ENCODE measurements at places on chromosomes 2 and 18.

- no peak for DNase-seq
Observed at GRCh38 chr2:40213619-40214018, 238.3 kb downstream of the SLC8A1 start.

- no peak for DNase-seq
Observed at GRCh38 chr18:1968801-1969498, 602.4 kb downstream of the METTL4 start.

GRCh38 chr2:46800218-46800617 lies 115.4 kb downstream of the MCFD2 start:
- no peak for DNase-seq

GRCh38 chr2:162073888-162074631 lies at the start of gene DPP4:
Gene DPP4 (minus strand): TSS chr2:162074215. CDS start chr2:162073981, 234 bp downstream.
- no peak for DNase-seq

- no peak for DNase-seq
Observed at GRCh38 chr18:10514082-10514481, 11.7 kb upstream of the NAPG start.

DNA sequence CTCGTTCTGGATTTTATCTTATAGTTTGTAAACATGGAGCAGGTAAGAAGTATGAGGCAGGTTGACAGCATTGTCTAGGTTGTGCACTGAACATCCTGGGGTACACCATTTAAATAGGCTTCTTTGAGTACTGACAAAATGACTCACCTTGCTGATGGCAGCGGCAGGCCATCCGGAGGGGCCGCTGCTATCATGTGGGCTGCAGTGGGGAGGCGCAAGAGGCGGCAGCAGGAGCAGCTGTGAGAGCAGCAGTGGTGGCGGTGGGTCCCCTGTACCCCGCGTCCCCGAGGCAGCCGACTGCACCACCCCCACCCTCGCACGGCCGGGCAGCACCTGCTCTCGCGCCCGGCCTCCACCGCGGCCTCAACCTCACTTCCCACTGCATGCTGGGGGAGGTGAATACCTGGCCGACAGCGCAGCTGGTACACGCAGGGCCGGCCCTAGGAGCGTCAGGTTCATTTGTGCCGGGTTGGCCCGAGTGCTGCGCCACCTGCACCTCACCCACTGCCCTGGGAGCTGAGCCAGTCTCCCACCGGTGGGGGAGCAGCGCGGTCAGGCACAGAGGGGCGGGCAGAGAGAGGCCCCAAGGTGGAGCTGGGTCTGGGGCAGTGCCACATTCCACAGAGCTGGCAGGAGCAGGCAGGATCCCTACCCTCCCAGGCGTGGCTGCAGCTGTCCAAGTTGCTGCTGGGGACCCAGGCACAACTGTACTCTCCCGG lies 154.5 kb upstream of the RBMS1 start:
- no peak for DNase-seq

All from esophagus squamous epithelium (tissue), 5 donors.